Fibroblast of the aortic adventitia (primary cell): ENCODE measurements at places on chromosomes 1 and 21.

DNA sequence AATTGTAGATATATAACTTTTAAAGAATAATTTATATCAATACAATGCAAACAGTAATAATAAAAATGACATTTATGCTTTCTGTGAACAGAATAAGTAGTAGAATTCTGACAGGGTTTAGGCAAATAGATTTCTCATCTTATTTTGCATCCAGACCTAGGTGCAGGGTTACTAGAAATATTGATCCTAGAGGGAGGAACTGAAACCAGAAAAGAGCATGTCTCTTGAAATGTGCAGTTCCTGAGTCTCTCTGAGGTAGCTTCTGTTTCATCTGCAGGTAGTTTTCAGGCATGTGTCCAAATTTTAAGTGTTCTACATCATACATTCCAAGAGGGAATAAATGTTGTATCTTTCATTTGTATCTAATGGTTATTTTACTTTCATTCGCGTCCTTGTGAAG lies 631.9 kb upstream of the ADGRL4 start:
- no peak for DNase-seq

DNA sequence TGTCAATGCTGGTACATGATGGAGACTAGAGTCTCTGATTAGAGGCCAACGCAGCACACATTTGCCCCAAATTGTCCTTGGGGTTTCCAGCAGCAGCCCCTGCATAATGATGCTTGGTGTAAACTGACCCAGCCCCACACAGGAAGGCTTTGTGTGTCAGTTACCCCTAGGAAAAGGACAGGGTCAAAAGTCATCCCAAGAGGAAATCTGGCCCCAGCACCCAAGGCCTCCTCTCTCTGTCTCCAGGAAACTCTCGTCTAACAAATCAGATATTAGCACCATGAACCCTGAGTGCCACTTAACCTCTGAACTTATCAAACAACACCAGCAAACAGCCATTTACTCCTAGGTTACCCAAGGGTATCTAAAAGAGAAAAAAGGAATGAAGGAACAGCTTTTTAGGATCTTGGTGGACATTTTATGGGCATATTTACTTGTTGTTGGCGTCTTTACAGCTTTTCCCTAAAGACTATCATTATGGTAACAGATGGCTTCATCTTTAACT lies 84.5 kb downstream of the PSMG1 start:
- no peak for DNase-seq

DNA sequence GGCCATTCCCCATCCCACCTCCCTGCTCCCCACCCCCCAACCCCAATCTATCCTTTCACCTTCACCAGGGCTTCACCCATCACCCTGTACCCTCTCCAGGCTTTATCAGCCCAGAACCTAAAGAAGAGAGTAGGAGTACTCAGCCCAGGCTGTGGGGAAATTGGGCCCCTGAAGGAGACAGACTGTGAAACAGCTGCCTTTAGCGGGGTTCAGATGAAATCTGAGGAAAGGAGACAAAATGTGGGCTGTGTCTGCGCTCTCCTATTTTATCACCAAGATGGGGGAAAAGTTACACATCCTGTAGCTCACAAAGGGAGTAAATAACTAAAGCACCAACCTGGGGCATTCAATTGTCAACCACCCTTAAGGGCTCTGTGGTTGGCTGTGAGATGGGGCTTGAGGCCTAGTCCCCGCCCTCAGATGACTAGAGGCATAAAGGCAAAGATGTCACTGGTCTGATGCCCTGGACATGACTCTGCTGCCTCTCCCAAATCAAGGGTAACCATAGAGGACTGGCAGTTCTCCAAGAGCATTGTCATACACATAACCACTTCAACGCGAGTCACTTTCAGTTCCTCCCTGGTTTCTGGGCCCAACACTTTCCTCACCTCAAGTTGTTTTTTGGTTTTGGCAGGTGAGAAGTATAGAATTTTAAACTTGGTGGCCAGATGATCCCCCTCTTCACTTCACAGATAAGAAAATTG lies 30.0 kb downstream of the SLC27A3 start:
- DNase-seq = peak; percentile 80

- no peak for DNase-seq
Observed at GRCh38 chr1:41726899-41727748, 191.6 kb downstream of the HIVEP3 start.

- peak; percentile 66 for DNase-seq
Observed at GRCh38 chr1:90959352-90960206, 62.3 kb downstream of the ZNF644 start.
